ENCODE measurements at places on chromosomes 5 and 9.

GRCh38 chr5:143659599-143660238, 152.2 kb upstream of the HMHB1 start:
- no peak for DNase-seq

DNA sequence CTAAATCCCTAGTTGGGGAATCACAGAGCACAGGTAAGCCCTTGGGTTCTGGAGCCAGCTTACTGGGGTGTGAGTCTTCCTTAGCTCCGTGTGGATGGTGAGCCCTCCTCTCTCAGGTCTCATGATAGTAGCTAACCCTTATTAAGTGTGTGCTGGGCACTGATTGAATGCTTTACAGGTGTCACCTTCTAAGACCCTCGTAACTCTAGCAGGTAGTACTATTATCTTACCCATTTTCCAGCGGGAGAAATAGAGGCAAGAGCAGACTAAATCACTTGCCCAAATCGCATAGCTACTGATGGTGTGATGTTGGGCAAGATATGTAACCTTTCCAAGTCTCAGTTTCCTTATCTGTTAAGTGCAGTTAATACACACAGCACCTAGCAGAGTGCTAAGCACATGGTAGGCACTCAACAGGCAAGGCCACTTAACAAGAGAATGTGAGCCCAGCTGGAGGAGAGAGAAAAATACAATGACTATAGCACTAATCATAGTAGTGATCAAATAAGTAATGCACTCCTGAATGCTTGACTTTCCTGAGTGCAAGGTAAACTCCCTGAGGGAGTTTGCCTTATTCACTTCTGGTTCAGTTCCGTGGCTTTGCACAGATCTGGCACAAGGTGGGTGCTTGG, at the start of gene DCANP1:
Gene DCANP1 (minus strand): TSS at position 51 of the 632 bp plus-strand sequence. CDS start 240 bp downstream, outside the sequence.
- no peak for DNase-seq

GRCh38 chr9:114122136-114123027, 23.3 kb upstream of the KIF12 start:
- DNase-seq, result no peak

DNA sequence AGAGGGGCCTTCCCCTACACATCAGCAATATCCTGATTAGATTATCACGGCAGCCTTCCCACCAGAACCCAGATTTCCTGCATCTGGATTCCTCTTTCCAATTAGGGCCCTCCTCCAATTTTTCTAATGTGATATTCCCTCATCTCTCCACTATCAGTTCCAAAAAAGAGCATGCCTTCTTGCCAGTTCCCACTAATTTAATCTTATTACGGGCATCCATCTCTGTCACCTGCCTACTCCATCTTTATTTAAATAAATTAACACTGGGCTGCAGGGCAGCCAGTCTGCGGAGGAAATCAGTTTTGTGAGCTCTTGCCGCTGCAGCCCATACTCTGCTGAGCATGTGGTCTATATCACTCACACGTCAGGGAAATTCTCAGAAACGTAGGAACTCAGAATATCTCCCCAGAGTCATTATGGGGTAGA, 16.6 kb upstream of the FBP2 start:
- no peak for DNase-seq

DNA sequence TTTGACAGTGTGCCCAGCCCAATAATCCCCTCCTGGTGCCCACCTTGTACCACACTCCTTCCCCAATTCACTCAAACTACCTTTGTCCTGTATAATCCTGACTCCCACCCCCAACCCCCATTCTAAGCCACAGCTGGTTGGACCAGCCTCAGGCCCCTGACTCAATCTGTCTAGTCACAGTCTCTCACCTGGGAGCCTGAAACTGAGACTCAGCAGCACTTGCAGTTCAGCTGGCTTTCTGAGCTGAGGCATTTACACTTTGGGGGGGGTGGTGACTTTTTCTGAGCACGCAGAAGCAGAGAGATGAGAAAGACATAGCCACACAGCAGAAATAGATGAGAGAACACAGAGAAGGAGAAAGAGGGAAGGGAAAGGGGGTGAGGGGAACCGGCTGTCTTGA, 247.3 kb downstream of the MAN2A1 start:
- no peak for DNase-seq

GRCh38 chr5:668283-668995, 24.7 kb downstream of the TPPP start:
- no peak for DNase-seq

- DNase-seq, result no peak
Measured at GRCh38 chr9:135103931-135104639, 16.6 kb downstream of the OLFM1 start.

GRCh38 chr9:78582821-78583220, 285.9 kb downstream of the PSAT1 start:
- no peak for DNase-seq

DNA sequence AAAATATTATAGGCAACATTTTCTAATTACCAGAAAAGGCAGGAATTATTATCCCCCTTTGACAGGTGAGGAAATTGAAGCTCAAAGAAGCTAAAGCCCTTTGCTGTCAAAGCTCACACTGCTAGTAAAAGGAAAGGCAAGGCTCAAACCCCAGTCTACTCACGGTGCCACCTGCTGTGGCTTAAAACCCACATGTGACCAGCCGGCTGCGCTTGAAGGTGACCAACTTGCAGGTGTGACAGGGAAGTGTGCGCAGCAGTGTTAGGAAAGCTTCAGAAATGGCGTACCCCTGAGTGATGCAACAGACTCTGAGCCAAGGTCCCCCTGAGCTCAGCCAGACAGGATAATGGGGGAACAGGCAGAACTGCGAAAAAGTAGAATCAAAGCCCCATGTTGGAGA, 45.2 kb downstream of the PAX5 start:
- DNase-seq, result no peak

GRCh38 chr5:142810081-142810480, 39.9 kb downstream of the ARHGAP26 start:
- DNase-seq, result no peak

Measured in stimulated activated CD4-positive, alpha-beta T cell treated with anti-CD3 and anti-CD28 coated beads, Interleukin-15, amount 100 ng/mL, for 1 hour (primary cell).